CD8-positive, alpha-beta T cell (primary cell): ENCODE measurements at places on chromosomes 7 and 10. TPM values are rescaled to one million over a fixed set of nuclear protein-coding genes. Genes with fewer than 3 reads are reported as not detected.

WIPF3 gene
- total RNA-seq = not detected

FEZF1 gene
- not detected for total RNA-seq

EFCAB10 gene
- 0.47 TPM for total RNA-seq

PDCD11 gene
- 15.0 TPM for total RNA-seq

MYO1G gene
- 143 TPM for total RNA-seq

PDE6C gene
- total RNA-seq = not detected

COL26A1 gene
- total RNA-seq = not detected

CALHM3 gene
- not detected for total RNA-seq

SSC4D gene
- total RNA-seq = not detected

WBP1L gene
- 5.9 TPM for total RNA-seq

TMEM273 gene
- total RNA-seq = 1.2 TPM

EVX1 gene
- 0.24 TPM for total RNA-seq

DOCK4 gene
- total RNA-seq = 0.16 TPM

PON3 gene
- total RNA-seq = not detected

CALY gene
- total RNA-seq = 1.4 TPM

SOSTDC1 gene
- not detected for total RNA-seq

ASAH2 gene
- 2.0 TPM for total RNA-seq

CHST12 gene
- total RNA-seq = 11.7 TPM

RAMP3 gene
- total RNA-seq = not detected

BMPER gene
- not detected for total RNA-seq

GRID1 gene
- total RNA-seq = not detected

MYL10 gene
- total RNA-seq = not detected

LRRC18 gene
- total RNA-seq = not detected

CRYGN gene
- not detected for total RNA-seq

GPR22 gene
- total RNA-seq = not detected

TAS2R41 gene
- total RNA-seq = not detected

DGKB gene
- not detected for total RNA-seq

BCCIP gene
- total RNA-seq = 41.3 TPM

CDK6 gene
- 15.9 TPM for total RNA-seq

CYP2W1 gene
- not detected for total RNA-seq

ARL5B gene
- 12.2 TPM for total RNA-seq

RBM17 gene
- 160 TPM for total RNA-seq

CYP3A4 gene
- not detected for total RNA-seq

MYO3A gene
- not detected for total RNA-seq

CH25H gene
- total RNA-seq = 0.44 TPM

DNTT gene
- not detected for total RNA-seq

SORCS3 gene
- 0.14 TPM for total RNA-seq

ANKRD7 gene
- not detected for total RNA-seq

STEAP1 gene
- not detected for total RNA-seq

LGI1 gene
- total RNA-seq = not detected

GALNT17 gene
- total RNA-seq = not detected

HABP2 gene
- total RNA-seq = not detected

C7orf57 gene
- not detected for total RNA-seq

PLEKHS1 gene
- not detected for total RNA-seq

GRM3 gene
- not detected for total RNA-seq

ELMO1 gene
- total RNA-seq = 96.2 TPM

GIMAP6 gene
- 10.5 TPM for total RNA-seq
